ENCODE measurements at places on chromosomes 4 and X.

GRCh38 chrX:112798736-112799135, 41.9 kb downstream of the AMOT start:
- no peak for DNase-seq

- no peak for DNase-seq
Measured at GRCh38 chr4:46933686-46934085, 24.6 kb upstream of the COX7B2 start.

GRCh38 chr4:23931489-23931830, 41.6 kb upstream of the PPARGC1A start:
- no peak for DNase-seq

DNA sequence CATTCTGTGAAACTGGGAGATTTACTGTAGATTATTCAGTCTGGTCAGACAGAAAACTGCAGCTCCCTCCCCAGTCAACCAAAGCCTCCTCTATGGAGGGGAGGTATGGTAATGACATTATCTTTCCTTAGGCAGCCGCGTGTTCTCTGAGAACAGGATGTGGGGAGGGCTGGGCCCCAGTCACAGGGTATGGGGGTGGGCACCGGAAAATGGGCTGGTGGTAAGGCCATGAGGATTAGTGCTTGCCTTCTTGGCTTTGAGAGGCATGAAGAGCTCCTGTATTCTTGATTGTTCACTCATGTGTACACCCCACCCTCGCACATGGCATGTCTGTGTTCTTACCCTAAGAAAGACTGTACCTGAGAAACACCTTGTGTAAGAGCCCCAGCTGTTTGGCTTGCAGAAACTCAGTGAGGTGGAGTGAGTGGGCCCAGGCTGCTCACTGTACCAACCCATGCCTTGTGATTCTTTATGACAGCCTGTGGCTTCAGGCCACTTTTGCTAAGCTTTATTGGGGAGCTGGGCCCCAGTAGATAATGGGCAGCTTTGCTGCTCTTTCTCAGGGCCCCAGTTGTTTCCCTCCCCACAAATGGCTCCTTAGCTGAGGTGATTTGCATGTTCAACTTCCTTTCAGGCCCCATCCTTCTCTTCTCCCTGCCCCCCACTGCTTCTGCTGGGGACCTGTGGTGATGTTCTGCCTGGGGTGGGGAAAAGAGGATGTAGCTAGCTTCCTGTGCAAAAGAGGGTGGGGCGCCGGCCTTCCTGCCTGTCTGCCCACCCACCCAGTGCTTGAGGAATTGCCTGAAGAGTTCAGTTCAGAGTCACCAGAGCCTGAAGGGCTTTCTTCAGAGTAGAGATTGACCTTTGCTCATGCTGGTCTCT, 30.7 kb downstream of the MSN start:
- DNase-seq, result peak; percentile 51

GRCh38 chr4:183721207-183722081, 62.4 kb downstream of the TRAPPC11 start:
- no peak for DNase-seq

DNA sequence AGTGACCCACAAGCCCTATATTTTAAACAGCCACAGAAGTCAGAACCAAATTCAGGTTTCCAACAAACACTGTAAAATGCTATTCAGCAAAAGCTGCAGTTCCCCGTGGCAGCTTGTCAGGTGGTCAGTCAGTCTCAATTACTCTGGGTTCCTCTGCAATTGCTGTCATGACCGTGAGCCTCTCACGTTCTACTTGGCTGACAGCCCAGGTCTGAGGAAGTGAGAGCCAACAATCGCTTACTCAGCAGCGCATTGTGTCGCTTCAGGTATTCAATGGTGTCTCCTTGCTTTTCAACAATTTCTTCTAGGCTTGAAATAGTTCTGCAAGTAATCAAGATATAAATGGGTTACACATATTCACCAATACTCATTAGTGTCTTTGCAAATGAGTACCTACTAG, 25.8 kb downstream of the TRIM75 start:
- no peak for DNase-seq

DNA sequence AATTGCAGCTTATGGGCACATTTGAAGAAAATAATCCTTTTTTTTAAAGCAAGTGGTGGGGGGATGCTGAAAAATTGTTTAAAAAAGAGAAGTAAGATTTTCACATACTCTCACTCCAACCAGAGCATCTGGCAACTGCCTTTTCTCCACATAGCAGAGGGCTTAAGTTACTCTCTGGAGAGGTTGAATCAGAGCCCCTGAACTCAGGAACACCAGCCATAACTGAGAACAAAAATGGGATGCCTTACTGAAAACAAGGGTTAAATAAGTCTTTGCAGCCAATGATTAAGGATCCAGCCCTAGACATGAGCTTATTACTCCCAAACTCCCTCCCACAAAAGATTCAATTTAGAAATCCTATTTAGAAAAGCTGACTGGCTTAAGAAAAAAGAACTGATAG, 27.5 kb downstream of the CASK start:
- no peak for DNase-seq

- no peak for DNase-seq
Measured at GRCh38 chr4:31290836-31291235, 570.7 kb downstream of the PCDH7 start.

DNA sequence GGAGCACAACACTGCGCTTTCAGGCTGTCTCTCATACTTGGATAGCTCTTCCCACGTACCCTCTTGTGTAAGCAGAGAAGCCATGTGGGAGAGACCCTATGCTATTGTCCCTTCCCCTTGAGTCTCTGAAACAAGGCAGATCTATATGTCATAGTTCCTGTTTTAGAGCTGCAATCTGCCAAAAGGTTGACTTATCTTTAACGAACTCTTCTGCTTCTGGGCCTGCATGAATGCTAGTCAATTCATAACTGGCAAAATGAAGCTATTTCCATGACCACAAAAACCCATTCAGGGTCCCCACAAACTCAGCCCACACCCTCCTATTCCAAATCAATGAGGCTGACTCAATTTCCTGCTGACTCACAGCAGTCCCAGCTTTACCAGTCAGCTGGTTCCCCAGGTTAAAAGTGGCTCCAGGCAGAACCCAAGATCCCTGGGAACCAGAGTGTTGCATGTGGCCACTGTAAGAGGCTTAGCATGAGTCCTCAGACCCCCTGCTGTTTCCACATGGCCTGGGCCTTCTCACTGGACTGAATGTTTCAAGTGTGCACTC, 25.3 kb upstream of the SOD3 start:
- no peak for DNase-seq

GRCh38 chr4:37737466-37737865, 51.3 kb upstream of the RELL1 start:
- DNase-seq, result no peak

DNA sequence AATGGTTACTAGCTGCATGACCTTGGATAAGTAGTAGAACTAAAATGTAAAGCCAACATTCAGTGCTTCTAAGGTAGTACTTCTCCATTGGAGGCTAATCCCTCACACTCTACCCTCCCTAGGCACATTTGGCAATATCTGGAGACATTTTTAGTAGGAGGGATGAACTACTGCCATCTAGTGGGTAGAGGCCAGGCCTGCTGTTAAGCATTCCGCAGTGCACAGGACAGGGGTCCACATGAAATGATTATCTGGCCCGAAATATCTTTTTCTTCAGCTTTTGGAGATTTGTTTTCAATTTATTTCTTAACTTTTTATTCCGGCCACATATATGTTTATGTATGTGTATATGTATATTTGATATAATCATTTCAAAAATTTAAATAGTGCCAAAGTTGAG, 36.0 kb upstream of the SPANXC start:
- DNase-seq, result no peak

DNA sequence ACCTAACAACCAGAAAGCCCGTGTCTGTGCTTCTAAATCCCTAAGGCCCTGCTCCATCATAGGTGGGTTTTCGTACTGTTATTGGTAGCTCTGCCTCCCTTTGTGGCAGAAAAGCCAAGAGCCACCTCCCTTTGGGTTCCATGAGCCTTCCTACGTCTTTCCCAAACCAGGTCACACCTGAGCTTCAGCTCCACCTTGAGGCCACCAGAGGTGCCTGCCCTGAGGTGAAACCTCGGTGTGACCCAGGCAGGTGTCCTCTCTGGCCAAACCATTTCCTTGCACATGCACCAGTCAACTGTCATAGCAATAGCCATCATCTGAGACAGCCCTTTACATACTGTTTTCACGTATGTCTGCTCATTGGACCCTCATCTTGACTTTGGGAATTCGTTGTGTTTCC, 188.0 kb upstream of the RBPJ start:
- no peak for DNase-seq

GRCh38 chr4:176789955-176790354, 2.8 kb downstream of the VEGFC start:
- DNase-seq, result no peak

- no peak for DNase-seq
Measured at GRCh38 chrX:19535476-19535875, 20.2 kb upstream of the MAP3K15 start.

DNA sequence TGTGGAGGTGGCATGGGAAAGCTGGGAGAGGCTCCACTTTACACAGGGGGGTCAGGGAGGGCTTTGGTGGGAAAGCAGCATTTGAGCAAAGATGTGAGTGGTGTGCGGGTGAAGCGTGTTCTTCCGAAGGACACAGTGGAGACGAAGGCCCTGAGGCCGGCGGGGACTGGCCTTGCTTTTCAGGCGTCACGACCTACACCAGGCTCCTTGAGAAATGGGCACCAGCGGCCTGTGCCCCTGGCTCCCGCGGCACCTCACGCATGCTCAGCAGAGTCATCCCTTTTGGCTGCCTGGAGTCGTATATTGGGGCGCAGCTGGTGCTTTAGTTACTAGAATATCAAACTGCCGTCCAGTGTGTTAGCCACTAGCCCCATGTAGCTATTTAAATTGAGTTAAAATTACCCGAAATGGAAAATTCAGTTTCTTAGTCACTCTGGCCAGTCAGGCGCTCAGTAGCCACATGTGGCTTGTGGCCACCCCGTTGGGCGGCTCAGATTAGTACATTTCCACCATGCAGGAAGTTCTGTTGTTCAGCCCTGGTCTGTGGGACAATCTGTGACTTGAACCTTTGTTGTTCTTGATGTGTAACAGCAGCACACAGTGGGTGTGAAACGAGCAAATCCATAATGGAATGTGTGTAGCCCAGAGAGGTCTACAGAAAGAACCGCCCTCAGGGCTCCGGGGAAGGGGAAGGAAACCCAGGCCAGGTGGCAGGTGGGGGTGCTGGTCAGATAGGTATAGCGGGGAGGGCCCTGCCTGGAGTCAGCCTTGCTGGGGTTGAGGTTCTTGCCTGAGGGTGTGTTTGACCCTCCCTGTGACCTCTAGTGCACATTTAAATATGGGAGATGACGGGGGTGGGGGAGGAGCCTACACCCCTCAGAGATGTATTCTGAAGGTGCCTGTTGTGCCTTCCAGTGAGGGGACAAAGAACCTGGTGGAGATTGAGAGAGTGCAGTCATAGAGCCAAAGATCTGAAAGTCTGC, 30.4 kb downstream of the TBC1D14 start:
- no peak for DNase-seq

- DNase-seq, result no peak
Measured at GRCh38 chrX:84189125-84189524, 1.1 kb upstream of the RPS6KA6 start.

DNA sequence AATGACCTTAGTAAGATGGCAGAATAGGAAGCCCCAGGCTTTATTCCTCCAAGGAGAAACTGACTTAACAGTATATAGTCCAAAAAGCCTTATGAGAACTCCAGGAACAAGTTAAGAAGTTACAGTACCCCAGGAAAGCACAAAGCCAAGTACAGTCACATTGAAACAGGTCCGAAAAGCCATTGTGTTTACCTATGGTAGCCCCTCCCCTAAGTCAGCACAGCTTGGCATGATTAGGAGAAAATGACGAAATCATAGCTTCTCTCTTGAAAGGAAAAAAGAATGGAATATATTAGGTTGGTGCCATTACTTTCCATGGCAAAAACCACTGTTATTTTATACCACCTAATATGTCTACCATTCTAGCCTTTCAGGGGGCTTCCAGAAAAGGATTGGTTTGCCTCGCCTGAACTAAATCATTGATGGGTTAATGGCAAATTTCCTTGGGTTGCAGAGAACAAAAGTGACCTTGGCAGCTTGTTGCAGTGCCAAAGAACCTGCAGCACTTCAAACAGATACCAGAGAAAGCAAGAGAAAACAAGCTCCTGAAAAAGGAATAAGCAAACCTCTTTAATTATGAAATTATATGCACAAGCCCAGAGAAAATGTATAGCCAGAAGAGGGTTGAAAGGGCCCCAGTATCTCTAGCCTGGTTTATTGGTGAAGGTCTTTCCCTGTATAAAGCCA, 130.6 kb downstream of the PTCHD1 start:
- DNase-seq, result no peak

DNA sequence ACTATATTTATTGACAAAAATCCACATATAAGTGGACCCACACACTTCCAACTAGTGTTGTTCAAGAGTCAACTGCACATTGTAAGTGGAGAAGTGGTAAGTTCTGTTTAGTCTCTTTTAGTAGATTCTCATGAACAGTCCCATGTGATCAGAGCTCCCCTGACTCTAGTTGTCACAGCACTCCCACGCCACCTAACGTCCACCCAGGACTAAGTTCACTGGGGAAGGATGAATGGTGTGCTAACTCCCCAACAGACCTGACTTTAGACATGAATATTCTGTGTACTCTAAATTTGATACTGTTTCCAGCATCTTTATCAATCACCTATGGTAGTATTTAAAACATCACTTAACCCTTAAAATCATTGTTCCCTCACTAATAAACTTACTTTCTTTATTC, 59.8 kb downstream of the PACRGL start:
- no peak for DNase-seq

- no peak for DNase-seq
Measured at GRCh38 chr4:78962597-78963115, 23.4 kb upstream of the PAQR3 start.

- no peak for DNase-seq
Measured at GRCh38 chr4:17332478-17332877, 179.4 kb downstream of the QDPR start.
